Activated CD4-positive, CD25-positive, alpha-beta regulatory T cell treated with anti-CD3 and anti-CD28 coated beads, Interleukin-2, amount 50 U/mL, for 72 hours (primary cell): ENCODE measurements at places on chromosomes 2 and 18.

- DNase-seq: no peak
Measured at GRCh38 chr2:241808051-241808720, 807 bp upstream of the NEU4 start.

- DNase-seq: no peak
Measured at GRCh38 chr18:37355772-37356171, 209.8 kb downstream of the CELF4 start.

DNA sequence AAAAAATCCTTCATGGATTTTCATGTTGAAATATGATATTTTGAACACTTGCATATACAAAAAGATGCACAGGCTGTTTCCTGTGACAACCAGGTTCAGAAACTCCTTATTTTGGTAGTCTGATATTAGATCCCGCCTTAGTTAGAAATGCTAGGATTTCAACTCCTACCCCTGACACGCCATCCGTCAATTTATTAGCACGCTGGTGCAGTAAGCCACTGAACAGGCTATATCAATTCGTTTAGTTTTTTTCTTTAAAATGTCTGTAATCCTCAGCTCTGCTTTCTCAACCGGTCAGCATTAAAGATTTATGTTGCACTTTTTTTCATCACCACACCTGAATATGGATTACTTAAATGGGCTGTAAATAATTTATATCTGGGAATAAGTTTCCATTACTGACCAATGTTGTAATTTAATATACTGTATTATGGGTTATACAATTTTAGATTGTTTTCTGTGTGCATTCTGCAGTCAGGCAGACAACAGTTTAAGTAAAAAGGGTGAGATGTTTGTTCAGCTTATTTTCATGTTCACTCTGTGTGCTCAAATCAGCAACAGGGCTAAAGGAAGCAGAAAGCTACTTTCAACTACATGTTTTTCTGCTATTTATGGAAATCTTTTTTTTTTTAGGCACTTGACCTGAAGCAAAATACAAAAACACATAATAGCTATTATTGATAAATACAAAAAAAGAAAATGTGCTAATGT is 227.7 kb downstream of the ARHGAP15 start:
- DNase-seq: no peak

GRCh38 chr2:207066791-207067460 is 98.8 kb downstream of the KLF7 start:
- no peak for DNase-seq

GRCh38 chr2:230600285-230600684 is 112.4 kb upstream of the CAB39 start:
- no peak for DNase-seq

- DNase-seq: no peak
Measured at GRCh38 chr2:17821535-17822444, 5.5 kb downstream of the MSGN1 start.

GRCh38 chr2:136901732-136902131 is 136.4 kb downstream of the THSD7B start:
- DNase-seq: no peak

GRCh38 chr2:226467633-226468032 is 332.0 kb downstream of the IRS1 start:
- no peak for DNase-seq

DNA sequence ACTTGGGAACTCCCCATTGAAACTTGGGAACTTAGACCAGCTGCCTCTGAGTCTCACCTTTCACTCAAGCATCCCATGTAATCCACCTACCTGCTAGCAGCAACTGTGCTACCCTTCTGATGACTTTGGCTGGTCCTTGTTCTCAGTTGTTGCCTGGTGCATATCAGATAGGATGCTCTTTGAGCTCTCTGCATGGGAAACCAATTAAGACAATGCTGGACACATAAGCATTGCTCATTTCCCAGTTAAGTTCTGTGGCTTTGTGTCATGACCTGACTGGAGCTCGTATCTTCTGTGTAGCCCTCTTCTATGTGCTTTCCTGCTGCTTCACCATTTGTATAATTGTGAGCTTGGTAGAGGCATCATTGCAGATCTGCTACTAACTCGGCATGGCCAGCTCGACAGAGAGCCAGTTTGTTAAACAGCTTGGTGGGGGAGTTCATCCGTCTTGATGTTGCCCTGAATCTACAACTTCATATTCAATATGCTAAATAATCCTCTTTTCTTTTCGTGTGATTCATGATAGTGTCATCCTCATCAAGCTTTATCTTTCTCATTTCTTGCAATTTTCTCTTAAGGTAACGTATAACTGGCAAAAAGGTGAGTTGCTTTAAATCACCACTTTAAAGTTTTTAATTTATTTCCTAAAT is 447.5 kb upstream of the SLC14A2 start:
- no peak for DNase-seq

DNA sequence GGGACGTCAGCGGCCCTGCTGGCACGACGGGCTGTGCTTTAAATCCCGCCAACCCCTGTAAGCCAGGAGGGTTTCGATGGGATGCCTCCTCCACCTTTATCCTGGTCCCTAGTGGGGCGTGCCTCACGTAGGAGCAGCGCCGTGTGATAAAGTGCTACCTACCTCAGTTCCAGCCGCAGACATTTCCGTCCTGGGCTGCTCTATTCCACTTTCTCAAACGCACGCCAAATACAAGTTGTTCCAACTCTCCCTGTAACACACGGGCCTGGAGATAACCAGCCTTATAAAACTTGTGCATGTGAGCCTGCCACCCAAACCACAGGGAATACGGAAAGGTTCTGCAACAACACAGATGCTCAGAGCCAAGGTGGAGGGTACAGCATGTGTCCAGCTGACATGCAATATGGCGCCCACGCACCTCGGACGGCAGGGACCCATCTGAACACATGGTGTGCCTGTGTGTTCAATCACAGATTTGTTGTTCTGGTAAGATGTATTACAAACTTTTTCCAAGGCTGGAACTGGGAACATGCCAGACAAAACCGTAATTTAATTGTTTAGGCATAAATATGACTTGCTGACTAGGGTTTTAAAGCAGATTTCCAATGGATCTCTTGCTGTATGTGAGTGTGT is 47.7 kb downstream of the ZNF516 start:
- no peak for DNase-seq

GRCh38 chr18:255171-255570 is 12.7 kb downstream of the THOC1 start:
- DNase-seq: no peak

GRCh38 chr2:108701208-108701607 is 18.1 kb upstream of the RANBP2 start:
- DNase-seq: no peak

- DNase-seq: no peak
Measured at GRCh38 chr2:109320195-109320922, 191.4 kb downstream of the SH3RF3 start.
